Activated CD4-positive, alpha-beta T cell treated with anti-CD3 and anti-CD28 coated beads for 24 hours (primary cell): ENCODE measurements at places on chromosomes 12 and 14.

DNA sequence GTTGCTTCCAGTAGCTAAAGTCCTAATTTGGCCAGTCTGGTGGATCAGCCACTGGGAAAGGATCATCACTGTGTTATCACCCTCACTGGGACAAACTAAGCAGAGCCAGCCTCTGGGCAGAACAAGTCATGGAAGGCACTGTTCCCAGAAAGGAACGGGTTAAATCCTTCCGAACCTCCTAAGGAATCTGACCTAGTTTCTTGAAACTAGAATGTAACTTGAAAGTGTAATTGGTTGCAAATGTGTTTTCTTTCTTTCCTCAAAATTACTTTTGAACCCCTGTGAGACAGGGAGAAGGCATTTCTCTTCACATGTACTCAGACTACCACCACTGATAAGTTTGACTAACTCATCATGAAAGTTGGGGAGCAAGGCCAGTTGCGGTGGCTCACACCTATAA is 18.7 kb upstream of the KICS2 start:
- DNase-seq: no peak

DNA sequence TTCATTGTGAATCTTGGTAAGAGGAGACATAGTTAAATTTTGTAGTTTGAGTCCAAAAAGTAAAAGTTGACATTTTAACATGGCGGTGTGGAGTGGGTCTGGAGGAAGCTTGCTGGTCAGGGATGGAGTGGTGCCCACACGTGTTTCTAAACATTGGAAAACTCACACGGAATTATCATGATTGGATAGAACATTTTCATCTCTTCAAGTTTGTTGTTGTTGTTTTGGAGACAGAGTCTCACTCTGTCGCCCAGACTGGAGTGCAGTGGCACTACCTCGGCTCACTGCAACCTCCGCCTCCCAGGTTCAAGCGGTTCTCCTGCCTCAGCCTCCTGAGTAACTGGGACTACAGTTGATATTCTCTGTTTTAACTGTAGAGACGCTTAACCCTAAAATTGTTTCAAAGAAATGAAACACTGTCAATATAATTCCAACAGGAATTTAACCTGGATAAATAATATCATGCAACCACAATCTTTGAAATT is 502 bp upstream of the MBIP start:
- no peak for DNase-seq

DNA sequence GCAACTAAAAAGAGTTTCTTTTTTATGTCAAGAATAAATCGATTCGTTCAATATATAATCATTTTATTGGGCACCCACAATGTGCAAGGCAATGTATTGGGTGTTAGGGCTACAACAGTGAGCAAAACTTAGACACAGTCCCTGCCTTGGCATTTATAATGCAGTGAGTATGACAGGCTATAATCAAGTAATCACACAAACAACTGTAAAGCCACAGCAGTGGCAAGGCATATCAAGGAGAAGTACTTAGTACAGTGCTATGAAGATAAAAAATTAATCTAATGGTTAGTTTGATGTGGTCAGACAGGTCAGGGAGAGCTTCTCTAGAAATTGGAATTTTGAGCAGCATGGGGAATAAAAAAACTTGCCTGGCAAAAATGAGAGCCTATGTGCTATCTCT is 39.5 kb upstream of the OTOGL start:
- DNase-seq: no peak

- DNase-seq: no peak
Observed at GRCh38 chr14:99686557-99687283, 2.6 kb downstream of the CYP46A1 start.

GRCh38 chr12:115968211-115968610 is 309.3 kb downstream of the MED13L start:
- DNase-seq: no peak

DNA sequence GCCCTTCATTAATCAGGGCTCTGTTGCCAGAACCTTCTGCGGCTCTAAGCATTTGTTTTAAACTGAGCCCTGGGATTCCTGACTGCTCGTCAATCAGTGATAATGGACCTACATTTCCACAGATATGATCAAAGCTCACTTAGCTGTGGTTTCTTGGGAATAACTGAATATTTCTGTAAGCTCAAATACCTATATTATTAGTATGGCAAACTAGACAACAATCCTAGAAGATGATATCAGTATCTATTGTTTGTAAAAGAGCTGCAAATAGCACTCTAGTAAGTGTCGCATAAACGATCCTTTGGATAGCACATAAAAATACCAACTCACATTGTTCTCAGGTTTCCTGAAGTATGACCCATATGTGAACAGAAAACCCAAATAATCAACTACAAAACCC is 150.4 kb downstream of the PPM1H start:
- DNase-seq: no peak

DNA sequence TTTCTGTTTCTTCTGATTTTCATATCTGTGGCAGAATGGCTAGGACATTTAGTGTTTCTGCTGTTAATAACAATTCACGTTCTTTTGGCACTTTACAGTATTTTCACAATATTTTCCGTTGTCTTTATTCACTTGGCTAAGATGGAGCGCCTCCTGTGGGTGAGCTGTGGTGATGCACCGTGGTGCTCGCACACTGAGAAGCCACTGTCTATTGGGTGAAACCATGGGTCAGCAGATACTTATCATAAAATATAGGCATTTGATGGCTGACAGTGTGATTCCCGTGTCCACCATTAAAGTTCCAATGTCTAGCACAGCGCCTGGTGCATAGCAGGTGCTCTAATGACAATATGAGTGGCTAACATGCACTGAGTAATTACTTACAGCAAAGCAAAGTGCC is 141.8 kb downstream of the VRK1 start:
- DNase-seq: no peak

- no peak for DNase-seq
Observed at GRCh38 chr14:21993070-21993469, 319.5 kb upstream of the OR4E1 start.

GRCh38 chr14:98949051-98949450 is 322.9 kb downstream of the BCL11B start:
- no peak for DNase-seq

DNA sequence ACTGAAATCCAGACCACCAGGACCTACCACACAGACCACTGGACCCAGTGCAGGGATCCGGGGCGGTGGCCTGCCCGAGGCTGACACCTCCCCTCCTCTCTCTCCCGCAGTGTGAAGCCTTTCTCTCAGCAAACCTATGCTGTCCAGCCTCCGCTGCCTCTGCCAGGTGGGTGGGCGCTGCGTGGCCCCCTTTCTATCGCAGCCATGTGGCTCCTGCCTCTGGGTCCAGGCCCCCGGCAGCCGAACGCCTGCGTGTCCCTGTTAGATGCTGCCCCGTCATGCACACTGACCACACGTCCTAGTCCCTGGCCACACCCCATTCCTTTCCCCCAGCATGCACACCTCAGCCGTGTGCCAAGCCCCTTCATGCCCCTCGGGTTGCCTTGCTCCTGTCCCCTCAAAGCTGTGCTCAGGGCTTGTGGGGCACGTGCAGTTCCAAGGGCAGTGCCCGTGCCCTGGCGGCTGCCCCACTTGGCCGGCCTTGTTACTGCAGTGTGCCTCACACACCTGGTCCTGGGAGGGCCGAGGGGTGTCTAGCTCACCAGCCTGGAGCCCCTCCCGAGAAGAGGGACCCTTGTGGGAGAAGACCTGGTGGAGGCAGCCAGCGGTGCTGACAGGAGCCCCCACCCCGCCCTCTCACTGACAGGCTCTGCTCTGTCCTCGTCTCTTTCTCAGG is 58.0 kb upstream of the TSPAN9 start:
- DNase-seq: no peak

GRCh38 chr12:89073027-89073398 is 279.3 kb downstream of the DUSP6 start:
- no peak for DNase-seq

DNA sequence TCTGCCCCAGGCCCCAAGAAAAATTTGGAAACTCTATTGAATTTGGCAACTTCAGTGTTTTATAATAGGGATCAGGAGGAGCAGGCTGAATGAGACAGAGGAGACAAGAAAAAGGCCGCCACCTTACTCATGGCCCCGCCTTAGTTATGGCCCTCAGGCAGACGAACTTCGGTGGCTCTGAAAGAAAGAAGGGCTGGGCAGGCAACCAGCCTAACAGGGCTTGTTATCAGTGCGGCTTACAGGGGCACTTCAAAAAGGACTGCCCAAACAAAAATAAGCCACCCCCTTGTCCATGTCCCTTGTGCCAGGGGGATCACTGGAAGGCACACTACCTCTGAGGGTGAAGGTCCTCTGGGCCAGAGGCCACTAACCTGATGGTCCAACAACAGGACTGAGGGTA is 146.3 kb upstream of the ATF7IP start:
- no peak for DNase-seq

DNA sequence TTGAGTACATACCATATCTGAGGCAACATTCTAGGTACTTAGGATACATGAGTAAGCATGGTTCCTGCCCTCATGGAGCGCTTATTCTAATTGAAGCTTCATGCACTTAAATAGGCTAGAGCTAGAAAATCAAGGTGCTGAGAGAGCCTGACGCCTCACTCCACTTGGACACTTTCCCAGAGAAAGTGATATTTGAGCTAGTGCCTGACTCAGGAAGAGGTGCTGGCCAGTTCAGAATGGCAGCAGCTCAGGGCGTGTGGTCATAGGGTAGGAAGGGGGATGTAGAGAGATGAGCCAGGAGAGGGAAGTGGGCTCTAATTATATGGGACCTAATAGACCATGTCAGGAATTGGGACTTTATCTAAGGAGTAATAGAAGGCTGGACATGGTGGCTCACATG is 33.3 kb downstream of the TULP3 start:
- no peak for DNase-seq
